ENCODE measurements at places on chromosomes 12 and 14.

DNA sequence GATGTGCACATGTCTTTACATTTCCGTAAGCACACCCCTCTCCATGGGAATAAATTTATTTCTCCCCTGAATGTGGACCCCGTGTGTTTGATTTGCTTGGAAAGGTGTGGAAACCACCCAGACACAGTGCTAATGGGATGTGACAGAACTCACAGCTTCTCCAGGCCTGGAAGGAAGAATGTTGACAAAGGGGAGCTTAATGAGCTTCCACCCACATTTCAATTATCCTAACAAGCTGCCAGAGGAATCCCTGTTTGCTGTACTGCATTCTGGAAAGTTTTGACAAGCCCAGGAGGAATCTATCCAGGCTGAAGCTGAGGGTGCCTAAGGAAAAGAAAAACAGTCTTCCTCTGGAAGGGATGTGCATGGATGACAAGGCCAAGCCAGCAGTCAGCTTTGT lies 51.2 kb upstream of the CCDC60 start:
- DNase-seq: peak; percentile 80

DNA sequence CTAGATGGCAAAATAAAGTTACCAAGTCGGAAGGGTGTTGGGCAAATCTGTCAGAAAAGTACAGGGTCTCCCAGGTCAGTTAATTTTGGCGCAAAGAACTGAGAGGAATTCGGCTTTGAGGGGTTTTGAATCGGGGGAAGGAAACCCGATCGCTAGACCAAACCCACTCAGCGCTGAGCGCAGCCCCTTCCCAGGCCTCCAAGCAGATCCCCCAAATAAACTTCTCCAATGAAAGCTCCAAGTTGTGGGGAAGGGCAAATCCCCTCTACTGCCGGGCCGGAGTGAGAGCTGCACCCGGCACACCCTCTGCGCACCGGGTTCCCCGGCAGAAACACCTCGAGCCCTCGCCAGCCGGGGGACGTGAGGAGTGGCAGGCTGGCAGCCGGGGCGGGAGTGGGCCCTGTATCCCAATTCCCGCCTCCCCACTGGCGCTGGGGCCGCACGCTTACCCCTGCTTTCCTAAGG lies 441 bp downstream of the E2F7 start:
- DNase-seq: no peak

GRCh38 chr14:36905272-36905888 lies 243.7 kb downstream of the PAX9 start:
- DNase-seq: no peak

DNA sequence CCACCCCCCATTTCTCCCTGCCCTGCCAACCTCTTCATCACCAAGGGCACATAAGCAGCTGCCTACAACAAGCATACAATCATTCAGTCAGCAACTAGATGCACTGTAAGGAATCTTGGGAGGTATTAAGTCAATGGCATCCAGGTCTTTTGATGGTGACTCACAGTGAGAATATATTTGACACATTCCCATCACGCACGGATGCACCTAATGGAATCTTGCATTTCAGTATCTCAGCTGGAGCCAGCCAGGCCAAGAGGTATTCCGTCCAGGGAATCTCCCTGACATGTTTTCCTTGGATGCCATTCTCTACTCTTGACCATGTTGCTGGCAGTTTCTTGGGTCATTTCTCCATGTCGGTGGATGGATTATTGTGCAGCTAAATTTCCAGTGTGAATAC lies 73.9 kb upstream of the CAPRIN2 start:
- DNase-seq: no peak

DNA sequence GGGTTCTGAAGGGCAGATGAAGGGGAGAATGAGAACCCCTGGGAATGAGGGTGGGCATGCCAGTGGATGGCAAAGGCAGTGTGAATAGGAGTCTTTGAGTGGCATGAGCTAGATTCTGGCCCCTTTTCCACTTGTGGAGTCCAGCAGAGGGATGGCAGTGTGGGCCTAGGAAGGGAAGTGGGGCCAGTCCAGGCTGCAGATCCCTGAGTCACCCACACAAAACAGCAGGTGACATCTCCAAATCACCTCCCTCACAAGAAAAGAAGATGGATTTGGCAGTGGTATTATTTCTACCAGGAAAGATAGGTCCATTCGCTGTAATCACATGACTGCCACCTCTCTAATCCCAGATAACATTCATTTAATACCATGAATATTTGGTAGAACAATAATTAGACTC lies 151.3 kb downstream of the TTC7B start:
- DNase-seq: no peak

GRCh38 chr12:11798856-11799501 lies 149.5 kb downstream of the ETV6 start:
- peak; percentile 37 for DNase-seq

DNA sequence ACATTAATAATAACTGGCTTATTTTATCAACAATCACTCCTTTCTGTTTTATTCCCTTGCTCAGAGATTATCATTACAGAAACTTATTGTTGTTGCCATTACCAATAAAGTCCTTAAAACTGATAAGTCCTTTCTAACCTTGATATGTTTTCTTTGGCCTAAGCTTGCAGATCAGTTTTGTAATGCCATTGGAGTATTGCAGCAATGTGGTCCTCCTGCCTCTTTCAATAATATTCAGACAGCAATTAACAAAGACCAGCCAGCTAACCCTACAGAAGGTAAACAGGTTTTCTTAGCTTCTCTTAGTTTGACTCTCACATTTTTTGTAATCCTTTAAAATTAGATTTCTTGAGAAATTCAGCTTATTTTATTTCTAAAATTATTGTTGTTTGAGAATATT lies 3.9 kb downstream of the MED21 start:
- DNase-seq: no peak
